Endothelial cell of umbilical vein (primary cell): ENCODE measurements at places on chromosomes 11 and 22. TPM values are rescaled to one million over a fixed set of nuclear protein-coding genes. Genes with fewer than 3 reads are reported as not detected.

TREH gene
- not detected in 2 replicates for total RNA-seq

LMO2 gene
- total RNA-seq, result 62.4 and 66.8 TPM in 2 replicates

PATE2 gene
- total RNA-seq, result 0.31 TPM in 1 of 2 replicates, not detected in the other

- no peak for DNase-seq
Measured at GRCh38 chr11:65872586-65873317, at the start of gene EFEMP2. TSS of gene EFEMP2 (minus strand) at chr11:65872800. CDS start at chr11:65872354, 446 bp downstream.

DNA sequence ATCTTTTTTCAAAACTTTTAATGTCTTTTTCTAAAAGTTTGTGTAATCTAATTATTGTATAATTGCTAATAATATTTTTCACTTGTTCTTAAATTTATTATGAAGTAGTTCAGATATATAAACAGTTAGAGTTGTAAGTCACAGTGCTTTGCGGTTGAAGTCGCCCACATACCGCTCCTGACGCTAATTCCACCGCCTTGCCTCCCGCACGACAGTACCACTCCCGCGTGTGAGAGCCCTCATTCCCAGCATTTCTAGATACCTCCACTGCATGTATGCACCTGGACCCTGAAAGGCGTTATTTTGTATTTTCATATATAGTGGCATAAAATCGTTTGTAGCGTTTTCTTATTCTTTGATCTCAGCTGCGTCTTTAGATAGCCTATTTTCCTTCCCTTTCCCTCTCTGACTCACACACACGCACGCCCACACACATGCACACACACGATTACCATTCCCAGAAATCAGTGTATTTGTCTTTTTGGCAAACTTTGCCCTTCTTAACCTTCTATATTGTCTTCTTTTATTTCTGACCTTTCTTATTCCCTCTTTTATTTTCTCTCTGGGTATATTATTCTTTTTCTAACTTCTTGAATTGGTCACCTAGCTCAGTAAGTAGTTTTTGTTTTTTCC lies 56.4 kb upstream of the PITPNB start:
- peak; percentile 31 for DNase-seq

DNA sequence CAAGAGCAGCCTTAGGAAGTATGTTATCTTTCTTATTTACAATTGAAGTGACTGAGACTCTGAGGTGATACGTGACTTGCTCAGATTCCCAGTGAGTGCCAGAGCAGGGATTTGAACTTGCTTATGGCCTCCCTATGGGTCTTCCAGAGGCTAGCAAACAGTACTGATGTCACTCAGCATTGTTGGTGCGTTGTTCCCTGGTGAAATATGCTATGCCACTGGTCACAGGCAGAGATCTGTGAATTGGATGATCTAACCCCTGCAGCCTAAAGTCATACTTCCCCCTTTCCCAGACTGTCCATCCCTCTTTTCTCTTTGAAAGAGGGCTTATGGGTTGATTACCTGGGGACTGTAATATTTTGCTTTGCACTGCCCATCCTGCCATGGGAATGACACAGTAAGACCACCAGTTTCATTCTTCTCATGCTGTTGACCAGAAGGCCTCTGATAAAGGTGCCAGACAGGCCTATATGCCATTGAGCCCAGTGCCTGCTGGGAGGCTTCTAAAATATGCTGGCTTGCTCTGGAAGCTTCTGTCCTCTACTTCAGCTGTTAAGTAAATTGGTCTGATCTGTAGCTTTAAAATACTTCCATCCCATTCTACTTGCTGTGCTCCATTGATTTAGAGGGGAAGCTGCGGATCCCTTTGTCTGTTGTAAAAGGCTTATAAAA lies 152.2 kb upstream of the E2F8 start:
- DNase-seq, result no peak

DNA sequence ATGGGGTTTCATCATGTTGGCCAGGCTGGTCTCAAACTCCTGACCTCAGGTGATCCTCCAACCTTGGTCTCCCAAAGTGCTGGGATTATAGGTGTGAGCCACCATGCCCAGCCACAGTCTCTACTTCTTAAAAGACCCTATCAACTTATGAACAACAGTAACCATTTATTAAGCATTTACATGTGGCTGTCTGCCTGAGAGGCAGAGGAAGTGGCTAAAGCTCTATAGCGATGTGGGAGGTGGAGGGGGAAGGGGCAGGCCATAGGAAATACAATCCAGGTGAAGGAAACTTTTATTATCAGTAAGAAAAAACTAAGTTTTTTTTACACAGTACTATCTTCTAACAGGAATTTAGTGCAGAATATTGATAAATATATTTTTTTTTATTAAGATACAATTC lies 87.8 kb upstream of the PHOX2A start:
- DNase-seq, result no peak

DNA sequence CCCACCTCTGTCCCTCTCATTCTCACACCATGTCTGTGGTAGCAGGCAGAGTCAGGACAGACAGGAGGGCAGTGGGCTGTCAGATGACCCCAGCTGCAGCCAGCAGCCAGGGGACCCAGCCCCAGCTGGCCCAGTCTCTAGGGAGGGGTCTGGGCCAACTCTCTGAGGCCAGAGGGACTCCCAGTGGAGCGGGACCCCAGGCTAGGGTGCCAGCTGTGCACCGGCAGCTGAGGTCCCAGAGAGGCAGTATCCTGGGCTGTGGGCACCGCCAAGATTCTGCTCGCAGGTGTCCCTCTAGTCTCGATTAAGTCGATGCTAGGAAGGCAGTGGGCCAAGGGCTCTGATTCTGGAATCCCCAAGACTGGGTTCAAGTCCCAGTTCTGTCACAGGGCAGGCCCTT lies 16.7 kb upstream of the FADD start:
- DNase-seq, result no peak
